ENCODE measurements at places on chromosomes 3 and 15. TPM values are rescaled to one million over a fixed set of nuclear protein-coding genes. Genes with fewer than 3 reads are reported as not detected.
A peak's percentile ranks its signal among the peaks of the same experiment; 100 is the strongest.

DNA sequence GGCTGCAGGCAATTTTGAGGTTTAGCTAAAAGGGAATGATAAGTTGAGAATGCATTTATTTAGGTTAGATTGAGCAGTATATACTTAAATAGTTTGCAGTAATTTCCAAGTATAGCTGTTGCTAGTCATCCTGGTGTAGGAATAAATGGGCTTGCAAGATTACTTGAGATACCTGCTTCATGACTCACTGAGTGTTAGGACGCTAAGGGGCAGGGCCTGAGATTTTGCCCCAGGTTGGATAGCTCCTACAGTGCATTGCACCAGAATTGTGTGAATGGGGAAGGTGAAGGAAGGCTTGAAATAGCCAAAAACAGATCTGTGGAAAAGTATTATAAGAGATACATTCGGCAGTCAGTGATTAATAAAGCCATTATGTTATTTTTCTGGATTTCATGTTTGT is 72.8 kb downstream of the KCNH8 start:
- no peaks in the 10 kb centered on the region for H3K36me3 ChIP-seq
- H3K27me3 ChIP-seq, result no peaks in the 10 kb centered on the region
- no peak overlapping the region for H3K27ac ChIP-seq
- no peak overlapping the region for H3K4me3 ChIP-seq

The FRG2C gene
- not detected for polyA plus RNA-seq

GRCh38 chr3:126512916-126513650 is 4.5 kb downstream of the UROC1 start:
- no peaks in the 10 kb centered on the region for H3K36me3 ChIP-seq
- no peaks in the 10 kb centered on the region for H3K27me3 ChIP-seq
- DNase-seq, result no peak
- H3K4me3 ChIP-seq, result no peak overlapping the region
- no peaks in the 10 kb centered on the region for H3K4me1 ChIP-seq

DNA sequence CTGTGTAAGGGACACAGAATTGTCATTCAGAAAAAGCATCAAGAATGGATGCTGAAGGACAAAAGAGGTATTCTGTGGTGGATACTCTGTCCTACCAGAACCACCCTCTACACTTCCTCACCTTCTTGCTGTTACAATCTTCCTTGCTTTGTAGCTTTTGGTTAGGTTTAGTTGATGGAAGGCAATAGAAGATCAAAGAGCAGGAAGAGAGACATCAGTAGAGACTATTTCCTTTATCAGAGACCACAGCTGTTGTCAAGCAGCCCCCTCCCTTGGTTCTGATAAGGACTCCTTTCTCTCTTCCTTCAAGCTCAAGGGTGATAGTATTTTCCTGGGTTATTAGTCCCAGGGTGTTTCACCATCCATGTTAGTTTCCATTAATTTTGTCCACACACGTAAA is 84.7 kb upstream of the ALCAM start:
- DNase-seq, result no peak
- no peak overlapping the region for H3K4me3 ChIP-seq
- H3K36me3 ChIP-seq, result no peaks in the 10 kb centered on the region
- no peaks in the 10 kb centered on the region for H3K4me1 ChIP-seq
- no peaks in the 10 kb centered on the region for H3K27me3 ChIP-seq

DNA sequence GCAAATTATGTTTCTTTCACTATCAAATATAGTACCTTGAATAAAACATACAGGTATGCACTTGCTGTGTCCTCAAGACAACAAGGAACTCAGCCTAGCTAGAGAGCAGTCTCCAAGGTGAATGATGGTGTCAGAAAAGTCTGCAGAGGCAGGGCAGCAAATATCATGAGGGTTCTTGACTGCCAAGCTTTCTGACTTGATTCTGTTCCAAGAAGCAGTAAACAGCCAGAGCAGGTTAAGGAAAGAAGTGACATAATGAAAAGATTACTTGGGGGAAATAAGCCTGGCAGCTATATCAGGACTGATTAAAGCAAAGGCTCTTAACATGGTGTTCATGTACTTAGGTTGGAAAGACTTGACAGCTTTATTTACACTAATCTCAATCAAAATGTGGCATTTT is 192.2 kb upstream of the GADL1 start:
- H3K27me3 ChIP-seq, result no peaks in the 10 kb centered on the region
- H3K4me1 ChIP-seq, result no peaks in the 10 kb centered on the region
- H3K27ac ChIP-seq, result no peak overlapping the region
- no peak for DNase-seq
- H3K4me3 ChIP-seq, result no peak overlapping the region

The DGKG gene
- 1.1 TPM for polyA plus RNA-seq

GRCh38 chr3:140068494-140069017 is 133.6 kb downstream of the CLSTN2 start:
- no peak overlapping the region for H3K4me3 ChIP-seq
- H3K27me3 ChIP-seq, result peaks cover 5% of the 10 kb centered on the region
- no peak overlapping the region for H3K27ac ChIP-seq
- H3K4me1 ChIP-seq, result no peaks in the 10 kb centered on the region
- no peak for DNase-seq

The PLIN1 gene
- polyA plus RNA-seq, result 0.29 TPM

- H3K4me3 ChIP-seq, result no peak overlapping the region
- H3K36me3 ChIP-seq, result peaks cover 4% of the 10 kb centered on the region
- H3K27me3 ChIP-seq, result no peaks in the 10 kb centered on the region
Measured at GRCh38 chr15:89307791-89308190, 26.8 kb downstream of the POLG start.

DNA sequence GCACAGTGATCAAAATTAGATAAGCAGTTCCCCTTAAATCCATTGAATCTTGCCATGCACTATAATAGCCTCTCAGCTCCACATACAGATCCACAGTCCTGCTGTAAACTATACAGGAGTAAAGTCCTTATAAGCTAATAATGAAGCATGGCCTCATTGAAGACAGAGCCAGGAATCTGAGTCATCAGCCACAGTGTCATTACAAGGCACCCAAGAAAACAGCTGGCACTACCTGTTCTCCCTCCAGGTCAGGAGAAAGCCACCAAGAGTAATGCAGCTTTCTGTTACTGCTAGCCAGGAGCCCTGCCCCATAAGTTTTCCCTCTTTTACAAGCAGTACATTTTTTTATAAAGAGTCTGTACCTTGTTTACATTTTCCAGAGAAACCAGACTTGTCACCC is 27.3 kb downstream of the WDR49 start:
- H3K27me3 ChIP-seq, result no peaks in the 10 kb centered on the region
- no peaks in the 10 kb centered on the region for H3K36me3 ChIP-seq
- no peak for DNase-seq
- H3K4me1 ChIP-seq, result no peaks in the 10 kb centered on the region

GRCh38 chr3:96007650-96008195 is 806.7 kb upstream of the EPHA6 start:
- H3K36me3 ChIP-seq, result no peaks in the 10 kb centered on the region
- no peak overlapping the region for H3K27ac ChIP-seq
- no peaks in the 10 kb centered on the region for H3K27me3 ChIP-seq
- H3K4me1 ChIP-seq, result no peaks in the 10 kb centered on the region
- H3K4me3 ChIP-seq, result no peak overlapping the region
- no peak for DNase-seq

GRCh38 chr3:54696313-54696712 is 231.5 kb downstream of the LRTM1 start:
- no peak overlapping the region for H3K27ac ChIP-seq
- no peak overlapping the region for H3K4me3 ChIP-seq

DNA sequence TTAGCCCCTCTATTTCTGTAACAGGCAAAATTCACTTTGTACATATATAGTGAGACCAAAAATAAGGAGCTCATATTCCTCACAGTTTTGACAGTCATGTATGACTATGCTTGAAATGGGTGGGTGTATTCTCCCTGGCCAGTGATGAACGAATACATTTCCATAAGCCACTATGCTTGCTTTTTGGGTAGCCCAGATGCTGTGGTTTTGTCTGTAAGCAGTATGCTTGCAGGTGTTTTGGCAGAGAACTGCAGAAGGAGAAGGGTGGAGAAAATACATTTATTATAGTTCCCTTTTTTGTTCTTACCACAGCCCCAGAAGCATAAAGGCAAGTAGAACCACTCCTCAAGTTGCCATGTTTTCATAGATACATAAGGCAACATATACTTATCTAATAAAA is 131.2 kb downstream of the RBMS3 start:
- H3K4me3 ChIP-seq, result no peak overlapping the region
- peak; percentile 33 for DNase-seq
- H3K27me3 ChIP-seq, result no peaks in the 10 kb centered on the region
- H3K4me1 ChIP-seq, result peaks cover 5% of the 10 kb centered on the region
- no peak overlapping the region for H3K27ac ChIP-seq

GRCh38 chr3:195566797-195567196 is 16.9 kb downstream of the APOD start:
- H3K4me1 ChIP-seq, result no peaks in the 10 kb centered on the region
- no peak overlapping the region for H3K4me3 ChIP-seq
- no peak overlapping the region for H3K27ac ChIP-seq

DNA sequence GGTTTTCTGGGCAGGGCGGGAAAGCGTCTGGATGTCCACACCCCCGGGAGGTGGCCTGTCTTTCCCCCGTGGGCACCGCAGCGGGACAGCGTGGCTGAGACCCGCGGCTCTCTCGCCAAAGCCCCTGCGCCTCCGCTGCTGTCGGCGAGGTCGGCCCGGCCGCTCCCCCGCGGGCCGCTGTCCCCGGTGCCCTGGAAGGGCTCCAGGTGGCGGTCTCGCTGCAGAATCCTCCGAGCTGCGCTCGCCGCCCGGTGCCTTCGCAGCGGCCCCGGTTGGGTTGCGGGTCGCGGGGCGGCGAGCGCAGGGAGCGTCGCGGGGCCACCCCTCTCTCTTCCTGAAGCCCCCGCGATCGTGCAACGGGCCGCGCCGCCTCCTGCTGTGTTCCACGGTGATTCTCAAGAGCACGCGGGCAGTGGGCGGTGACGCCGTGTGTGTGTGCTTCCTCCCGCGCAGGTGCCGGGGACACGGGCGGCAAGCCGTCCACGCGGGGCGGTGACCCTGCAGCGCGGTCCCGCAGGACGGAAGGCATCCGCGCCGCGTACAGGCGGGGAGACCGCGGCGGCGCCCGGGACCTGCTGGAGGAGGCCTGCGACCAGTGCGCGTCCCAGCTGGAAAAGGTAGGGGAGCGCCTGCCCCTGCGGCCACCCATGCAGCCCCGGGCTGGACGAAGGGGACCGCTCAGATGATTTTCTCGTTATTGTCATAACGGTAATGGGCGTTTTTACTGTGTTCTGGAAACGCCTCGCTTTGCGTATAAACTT is 54.4 kb downstream of the LRRK1 start:
- H3K4me3 ChIP-seq, result no peak overlapping the region
- H3K27ac ChIP-seq, result no peak overlapping the region
- DNase-seq, result peak; percentile 35
- peaks cover 6% of the 10 kb centered on the region for H3K36me3 ChIP-seq
- H3K27me3 ChIP-seq, result no peaks in the 10 kb centered on the region
- H3K4me1 ChIP-seq, result peaks cover 12% of the 10 kb centered on the region

- no peak overlapping the region for H3K4me3 ChIP-seq
- no peaks in the 10 kb centered on the region for H3K27me3 ChIP-seq
- H3K27ac ChIP-seq, result no peak overlapping the region
Measured at GRCh38 chr3:17023006-17023664, 138.4 kb downstream of the PLCL2 start.

DNA sequence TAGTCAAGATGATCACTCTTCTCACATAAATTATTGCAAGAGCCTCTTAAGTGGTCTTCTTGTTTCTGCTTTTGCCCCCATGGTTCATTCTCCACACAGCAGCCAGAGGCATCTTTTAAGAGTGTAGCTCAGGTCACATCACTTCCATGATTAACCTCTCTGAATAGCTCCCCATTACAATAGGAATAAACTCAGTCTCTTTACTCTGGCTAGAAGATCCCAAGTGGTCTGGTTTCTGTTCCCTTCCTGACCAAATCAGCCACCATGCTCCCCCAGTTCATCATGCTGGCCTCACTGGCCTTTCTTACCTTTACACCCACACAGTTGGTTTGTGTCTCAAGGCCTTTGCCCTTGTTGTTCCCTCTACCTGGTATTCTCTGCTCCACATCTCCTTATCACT is 8.2 kb downstream of the HHATL start:
- no peaks in the 10 kb centered on the region for H3K4me1 ChIP-seq
- no peak for DNase-seq
- no peaks in the 10 kb centered on the region for H3K36me3 ChIP-seq
- no peak overlapping the region for H3K4me3 ChIP-seq
- no peaks in the 10 kb centered on the region for H3K27me3 ChIP-seq

The SPTSSB gene
- not detected for polyA plus RNA-seq

DNA sequence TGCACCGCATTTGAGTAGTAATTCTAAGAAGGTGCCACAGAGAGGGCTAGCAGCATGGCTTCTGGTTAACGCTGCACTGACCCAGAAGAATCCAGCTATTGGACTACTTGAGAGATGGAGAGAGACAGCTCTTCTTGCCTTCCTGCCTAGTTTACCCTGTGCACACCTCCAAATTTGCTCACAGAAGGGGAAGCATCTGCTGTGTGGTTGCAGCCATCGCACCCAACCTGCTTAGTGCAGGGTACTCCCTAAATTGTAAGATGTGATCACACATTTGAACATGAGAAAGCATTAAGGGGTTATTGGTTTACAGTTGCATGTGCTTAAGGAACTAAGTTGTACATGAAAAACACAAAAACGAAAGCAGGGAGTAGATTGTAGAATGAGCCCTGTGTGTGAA is 122.1 kb downstream of the FOXB1 start:
- no peaks in the 10 kb centered on the region for H3K36me3 ChIP-seq
- H3K27me3 ChIP-seq, result no peaks in the 10 kb centered on the region
- peaks cover 9% of the 10 kb centered on the region for H3K4me1 ChIP-seq

GRCh38 chr15:43776101-43776717 is 557 bp downstream of the ELL3 start:
- H3K4me1 ChIP-seq, result peaks cover 16% of the 10 kb centered on the region
- H3K4me3 ChIP-seq, result peak overlapping the region; percentile 88
- H3K36me3 ChIP-seq, result peaks cover 37% of the 10 kb centered on the region
- H3K27me3 ChIP-seq, result no peaks in the 10 kb centered on the region
- peak overlapping the region; percentile 73 for H3K27ac ChIP-seq
- DNase-seq, result peak; percentile 94

The PLA1A gene
- 0.28 TPM for polyA plus RNA-seq

DNA sequence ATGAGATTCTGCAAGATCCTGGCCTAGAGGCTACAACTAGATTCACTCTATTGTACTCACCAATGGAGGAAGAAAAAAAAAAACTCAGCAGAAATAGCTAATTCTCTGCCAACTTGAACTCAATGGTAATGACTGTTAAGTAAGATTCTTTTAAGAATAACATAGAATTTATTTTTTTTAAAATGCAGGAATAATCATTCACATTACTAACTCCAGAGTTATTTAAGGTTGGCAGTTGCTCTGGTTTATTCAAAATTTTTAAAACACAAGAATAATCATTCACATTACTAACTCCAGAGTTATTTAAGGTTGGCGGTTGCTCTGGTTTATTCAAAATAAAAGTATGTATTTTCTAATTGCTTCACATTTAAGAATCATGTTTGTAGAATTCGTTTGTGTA is 1071.9 kb downstream of the IGSF11 start:
- no peaks in the 10 kb centered on the region for H3K4me1 ChIP-seq
- H3K27ac ChIP-seq, result no peak overlapping the region
- H3K36me3 ChIP-seq, result no peaks in the 10 kb centered on the region
- H3K4me3 ChIP-seq, result no peak overlapping the region
- DNase-seq, result no peak
- H3K27me3 ChIP-seq, result no peaks in the 10 kb centered on the region

Data from B cell (primary cell).